PC-3 (cell line): ENCODE measurements at places on chromosomes 3 and 15.

GRCh38 chr3:169297214-169297613, 366.3 kb downstream of the MECOM start:
- no peak for DNase-seq

DNA sequence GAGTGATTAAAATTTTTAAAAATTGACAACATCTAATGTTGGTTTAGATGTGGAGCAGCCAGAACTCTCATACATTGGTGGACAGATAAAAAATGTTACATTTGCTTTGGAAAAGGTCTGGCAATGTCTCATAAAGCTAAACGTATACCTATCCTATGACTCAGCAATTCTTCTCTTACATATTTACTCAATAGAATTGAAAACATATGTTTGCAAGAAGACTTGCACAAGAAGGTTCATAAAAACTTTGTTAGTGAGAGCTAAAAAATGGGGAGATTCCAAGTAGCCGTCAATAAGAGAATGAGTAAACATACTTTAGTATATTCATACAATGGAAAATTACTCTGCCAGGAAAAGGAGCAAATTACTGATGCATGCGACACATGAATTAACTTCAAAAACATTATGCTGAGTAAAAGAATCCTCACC, 30.0 kb downstream of the MASP1 start:
- peak; percentile 74 for DNase-seq

- DNase-seq: no peak
These were observed 385.6 kb downstream of the SHQ1 start for GRCh38 chr3:72462595-72463011.

DNA sequence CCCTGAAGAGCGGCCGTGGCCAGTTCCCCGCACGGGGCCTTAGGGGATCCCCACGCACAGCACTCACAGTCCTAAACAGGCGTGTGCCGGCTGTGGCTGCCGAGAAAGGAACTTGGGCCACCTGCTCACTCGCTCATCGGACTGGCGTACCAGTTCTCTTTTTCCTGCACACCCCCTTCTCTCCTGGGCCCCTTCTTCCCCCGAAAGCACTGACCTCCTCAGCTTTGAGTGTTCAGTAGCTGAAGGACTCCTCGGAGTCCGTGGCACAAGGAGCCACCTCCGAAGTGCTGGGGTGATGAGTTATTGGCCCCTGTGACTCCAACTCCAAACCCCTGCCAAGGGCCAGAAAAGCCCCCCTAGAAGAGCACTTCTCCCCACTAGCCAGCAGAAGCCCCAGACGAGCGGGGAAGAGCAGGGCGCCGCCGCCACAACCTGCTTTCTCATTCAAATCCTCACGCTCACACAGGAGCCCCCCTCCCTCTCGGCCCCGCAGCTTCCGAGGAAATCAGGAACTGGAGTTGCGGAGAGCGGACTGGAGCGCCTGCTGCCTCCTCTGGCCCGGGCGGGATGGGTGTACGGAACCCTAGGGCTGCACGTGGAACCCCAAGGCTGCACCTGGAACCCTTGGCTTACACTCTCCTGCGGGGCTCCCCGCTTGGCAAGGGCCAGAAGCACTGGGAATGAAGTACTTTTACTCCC, at the start of gene PLCH1:
TSS of gene PLCH1 (minus strand) at position 446 of the 699 bp plus-strand sequence. CDS start 40,847 bp downstream, outside the sequence.
- peak; percentile 81 for DNase-seq
